ENCODE measurements at places on chromosomes 13 and 19. TPM values are rescaled to one million over a fixed set of nuclear protein-coding genes. Genes with fewer than 3 reads are reported as not detected.

DNA sequence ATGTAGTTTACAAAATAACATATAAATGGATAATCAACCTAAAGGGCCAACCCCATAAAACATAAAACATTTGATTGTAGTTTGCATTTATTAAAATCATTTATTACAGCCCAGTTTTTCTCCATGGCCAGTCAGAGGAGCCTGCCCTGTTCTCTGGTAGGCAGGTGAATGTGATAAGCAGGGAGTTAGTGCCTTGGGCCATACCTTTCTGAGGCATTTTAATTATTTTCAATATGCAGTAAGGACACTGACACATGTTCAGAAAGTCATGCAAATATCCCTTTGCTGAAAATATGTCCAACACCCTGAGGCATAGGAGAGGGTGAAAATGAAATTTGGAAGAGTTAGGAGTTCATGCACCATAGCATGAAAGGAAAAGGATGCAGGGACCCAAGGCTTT is 242.6 kb upstream of the EDNRB start:
- no peak for DNase-seq

Gene ZNF559
- 3.8 TPM for total RNA-seq

Gene FRY
- total RNA-seq, result 15.1 TPM

DNA sequence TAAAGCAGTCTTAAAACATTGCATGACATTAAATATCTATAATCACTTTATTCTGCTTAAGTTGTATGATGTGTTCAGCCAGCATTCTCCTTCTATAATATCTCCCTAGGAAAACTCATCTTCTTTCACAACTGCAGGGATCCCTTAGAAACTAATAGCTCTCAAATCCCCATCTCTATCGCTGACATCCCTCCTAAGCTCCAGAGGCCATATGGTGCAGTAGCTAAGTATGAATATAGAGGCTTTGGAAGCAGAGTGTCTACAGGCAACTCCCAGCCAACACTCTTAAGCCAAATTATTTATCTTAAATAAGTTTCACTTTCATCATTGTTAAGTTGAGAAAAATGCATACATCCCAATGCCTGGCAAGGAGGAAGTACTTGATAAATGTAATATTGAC is 349.5 kb upstream of the MIR17HG start:
- DNase-seq, result no peak

- peak; percentile 70 for DNase-seq
These were observed 45.9 kb upstream of the ATP11A start for GRCh38 chr13:112643759-112644459.

GRCh38 chr13:86572115-86572514 is 772.9 kb upstream of the SLITRK6 start:
- no peak for DNase-seq

DNA sequence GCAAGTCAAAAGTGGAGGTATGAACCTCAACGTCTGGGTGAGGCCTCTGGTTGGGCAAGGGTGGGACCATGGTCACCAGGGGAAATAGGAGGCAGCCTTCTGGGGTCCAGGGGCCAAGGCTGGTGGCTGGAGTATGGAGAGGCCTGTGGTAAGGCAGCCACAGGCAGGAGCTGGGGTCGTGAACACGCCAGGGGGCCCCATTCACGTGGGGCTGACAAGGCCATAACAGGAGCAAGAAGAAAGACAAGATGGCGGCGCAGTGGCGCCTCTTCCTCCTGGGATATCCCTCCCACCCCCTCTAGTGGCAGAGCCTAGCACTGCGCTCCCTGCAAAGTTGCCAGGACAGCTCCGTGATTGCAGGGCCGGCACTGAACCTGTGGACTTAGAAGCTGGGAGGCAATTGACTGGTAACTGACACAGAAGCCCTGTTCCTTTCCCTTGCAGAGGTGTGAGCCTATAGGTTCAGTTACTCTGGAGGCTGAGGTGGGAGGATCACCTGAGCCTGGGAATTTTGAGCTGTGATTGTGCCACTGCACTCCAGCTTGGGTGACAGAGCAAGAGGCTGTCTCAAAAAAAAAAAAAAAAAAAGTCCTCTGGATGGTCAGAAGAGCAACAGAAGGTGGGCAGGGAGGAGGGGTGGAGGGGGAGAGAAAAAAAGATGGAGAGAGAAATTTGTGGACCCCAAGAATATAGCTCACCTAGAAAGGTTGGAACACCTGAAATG is 19.7 kb upstream of the EDDM13 start:
- DNase-seq, result peak; percentile 82

GRCh38 chr13:108056278-108056677 is 159.1 kb downstream of the LIG4 start:
- no peak for DNase-seq

Gene NLRP4
- not detected for total RNA-seq

DNA sequence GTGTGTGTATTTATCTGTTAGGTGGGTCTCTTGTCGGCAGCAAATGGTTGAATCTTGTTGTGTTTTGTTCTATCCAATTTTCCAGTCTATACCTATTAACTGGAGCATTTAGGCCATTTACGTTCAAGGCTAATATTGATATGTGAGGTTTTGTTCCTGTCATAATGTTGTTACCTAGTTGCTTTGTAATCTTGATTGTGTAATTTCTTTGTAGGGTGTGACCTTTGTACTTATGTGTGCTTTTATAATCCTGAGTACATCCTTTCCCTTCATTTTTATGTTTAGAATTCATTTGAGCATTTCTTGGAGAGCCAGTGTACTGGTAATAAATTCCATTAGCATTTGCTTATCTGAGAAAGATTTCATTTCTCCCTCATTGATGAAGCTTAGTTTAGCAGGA is 83.0 kb upstream of the MIR17HG start:
- DNase-seq, result no peak

- DNase-seq, result peak; percentile 45
These were observed 27.0 kb downstream of the SAE1 start for GRCh38 chr19:47157431-47158321.

DNA sequence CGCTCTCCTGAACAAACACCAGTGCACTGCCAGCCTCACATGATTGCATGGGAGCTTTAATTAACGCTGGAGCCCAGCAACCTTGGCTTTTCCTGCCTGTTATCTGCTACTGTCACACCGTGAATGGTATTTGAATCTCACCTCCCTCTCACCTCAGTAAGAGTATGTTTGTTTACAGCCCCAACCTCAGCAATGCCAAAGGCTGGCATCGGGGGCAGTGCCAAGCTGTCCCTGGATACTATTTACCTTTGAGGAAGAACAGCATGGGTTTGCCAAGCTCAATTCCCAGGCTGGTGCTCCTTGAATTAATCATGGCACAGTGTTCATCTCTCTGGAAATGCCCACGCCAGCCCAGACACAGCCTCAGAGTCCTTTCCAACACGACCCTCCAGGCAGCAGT is 57.2 kb upstream of the SERPINE3 start:
- peak; percentile 55 for DNase-seq

- peak; percentile 92 for DNase-seq
These were observed 5.3 kb upstream of the CCNP start for GRCh38 chr19:40231544-40232424.

Gene KISS1R
- not detected for total RNA-seq

DNA sequence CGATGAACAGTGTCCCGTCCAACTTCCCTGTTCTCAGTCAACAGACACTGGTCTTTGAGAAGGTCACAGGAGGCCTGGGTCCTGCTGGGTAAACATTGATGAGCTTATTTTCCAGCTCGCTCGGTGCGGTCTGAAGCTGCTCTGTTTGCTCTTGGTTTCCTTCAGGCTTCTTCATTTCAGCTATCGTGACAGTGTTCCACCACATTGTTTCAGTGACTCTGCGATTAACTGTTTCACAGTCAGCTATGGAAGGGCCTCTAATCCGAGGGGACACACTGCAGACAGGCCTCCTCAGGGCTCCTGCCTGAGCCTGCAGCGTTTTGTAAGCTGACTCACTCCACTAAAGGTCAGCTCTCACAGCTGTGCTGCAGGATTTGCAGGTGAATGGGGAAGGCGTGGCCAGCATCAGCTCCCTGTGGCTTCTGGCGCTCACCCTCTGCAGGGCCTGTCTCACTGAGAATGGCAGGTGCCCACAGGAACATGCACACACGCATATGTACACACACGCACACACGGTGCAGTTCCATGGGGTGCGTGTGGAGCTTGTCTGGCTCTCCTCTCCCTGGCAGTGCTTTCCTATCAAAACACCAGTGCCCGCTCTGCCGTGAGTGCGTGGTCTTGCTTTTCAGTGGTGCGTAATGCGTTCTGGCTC is 62.9 kb upstream of the MCF2L start:
- no peak for DNase-seq

Gene ACP5
- total RNA-seq, result 17.9 TPM

Gene ZNF382
- 1.1 TPM for total RNA-seq

GRCh38 chr19:44571830-44572580 is 41.4 kb upstream of the IGSF23 start:
- peak; percentile 55 for DNase-seq

DNA sequence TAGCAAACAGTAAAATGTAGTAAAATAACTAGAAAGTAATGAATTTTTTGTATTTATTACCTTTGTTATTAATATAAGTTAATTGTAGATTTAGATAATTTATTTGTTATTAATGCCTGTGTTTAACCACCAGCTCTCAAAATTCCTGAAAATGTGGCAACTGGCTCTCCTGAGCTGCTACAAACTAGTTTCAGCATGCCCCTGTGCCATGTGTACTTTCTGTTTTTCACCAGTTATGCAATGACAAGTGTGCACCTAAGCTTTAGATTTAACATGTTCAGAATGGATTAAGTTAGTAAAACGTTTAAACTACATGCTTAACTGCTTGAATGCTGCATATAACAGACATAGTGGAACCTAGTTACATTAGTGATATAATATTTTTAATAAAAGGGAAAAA is 88.1 kb downstream of the POSTN start:
- DNase-seq, result no peak

- DNase-seq, result no peak
These were observed 114.4 kb downstream of the TNFRSF19 start for GRCh38 chr13:23684647-23685046.

Gene LRRC25
- total RNA-seq, result 2.2 TPM

Gene PLIN5
- total RNA-seq, result 136 TPM

DNA sequence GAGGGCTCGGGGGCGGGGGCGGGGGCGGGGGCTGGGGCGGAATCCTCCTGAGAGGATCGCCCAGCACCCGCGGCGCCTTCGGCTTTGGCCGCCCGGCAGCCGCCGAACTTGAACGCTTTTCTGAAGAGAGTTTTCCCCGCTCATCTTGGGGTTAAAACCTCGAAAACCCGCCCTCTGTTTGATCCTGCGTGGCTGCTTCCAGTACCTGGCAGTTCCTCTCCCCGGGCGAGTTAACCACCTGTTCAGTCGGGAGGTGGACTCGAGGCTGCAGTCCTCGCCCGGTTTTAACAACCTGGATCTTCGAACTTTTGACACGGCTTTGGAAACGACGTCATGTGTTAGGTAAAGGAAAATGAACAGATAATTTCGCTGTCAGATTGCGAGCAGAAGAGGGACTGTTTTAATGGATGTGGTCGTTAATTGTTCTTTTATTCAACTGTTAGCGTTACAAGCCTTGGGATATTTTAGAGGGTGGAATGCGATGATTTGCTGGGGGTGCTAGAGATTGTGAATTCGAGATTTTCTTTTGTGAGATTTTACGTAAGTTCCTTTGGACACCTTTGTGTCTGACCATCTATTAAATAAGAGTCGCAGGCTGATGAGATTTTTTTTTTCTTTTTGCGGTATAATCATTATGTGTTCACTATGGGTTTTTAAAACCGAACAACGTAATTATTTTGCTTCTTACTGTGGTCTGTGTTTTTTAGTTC is 1.0 kb downstream of the FNDC3A start:
- DNase-seq, result peak; percentile 93

DNA sequence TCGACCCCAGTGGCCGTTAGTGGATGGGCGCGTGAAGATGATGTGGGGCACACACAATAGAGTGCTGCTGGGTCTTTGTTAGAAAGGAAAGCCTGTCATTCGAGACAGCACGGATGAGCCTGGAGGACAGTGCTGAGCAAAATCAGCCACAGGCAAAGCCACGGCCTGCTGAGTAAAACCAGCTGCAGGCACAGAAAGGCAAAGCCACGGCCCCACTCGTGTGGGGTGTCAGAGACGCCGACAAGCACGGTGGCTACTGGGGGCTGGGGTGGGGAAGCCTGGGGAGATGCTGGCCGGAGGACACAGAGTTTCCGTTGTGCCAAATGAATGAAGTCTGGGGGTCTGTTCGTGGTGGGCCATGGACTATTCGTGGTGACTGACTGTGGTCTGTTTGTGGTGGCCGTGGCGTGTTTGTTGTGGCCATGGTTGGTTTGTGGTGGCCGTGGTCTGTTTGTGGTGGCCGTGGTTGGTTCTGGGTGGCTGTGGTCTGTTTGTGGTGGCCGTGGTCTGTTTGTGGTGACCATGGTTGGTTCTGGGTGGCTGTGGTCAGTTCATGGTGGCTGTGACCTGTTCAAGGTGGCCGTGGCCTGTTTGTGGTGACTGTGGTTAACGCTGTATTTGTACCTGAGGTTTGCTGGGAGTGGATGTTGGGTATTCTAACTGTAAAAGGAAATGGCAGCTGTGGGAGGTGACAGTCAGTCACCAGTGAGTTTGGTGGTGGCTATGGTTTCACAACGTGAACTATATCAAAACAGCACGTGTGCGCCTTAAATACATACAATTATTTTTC is 36.3 kb downstream of the MCF2L start:
- no peak for DNase-seq

Gene CCDC194
- 0.50 TPM for total RNA-seq

Gene ICAM5
- 0.30 TPM for total RNA-seq

DNA sequence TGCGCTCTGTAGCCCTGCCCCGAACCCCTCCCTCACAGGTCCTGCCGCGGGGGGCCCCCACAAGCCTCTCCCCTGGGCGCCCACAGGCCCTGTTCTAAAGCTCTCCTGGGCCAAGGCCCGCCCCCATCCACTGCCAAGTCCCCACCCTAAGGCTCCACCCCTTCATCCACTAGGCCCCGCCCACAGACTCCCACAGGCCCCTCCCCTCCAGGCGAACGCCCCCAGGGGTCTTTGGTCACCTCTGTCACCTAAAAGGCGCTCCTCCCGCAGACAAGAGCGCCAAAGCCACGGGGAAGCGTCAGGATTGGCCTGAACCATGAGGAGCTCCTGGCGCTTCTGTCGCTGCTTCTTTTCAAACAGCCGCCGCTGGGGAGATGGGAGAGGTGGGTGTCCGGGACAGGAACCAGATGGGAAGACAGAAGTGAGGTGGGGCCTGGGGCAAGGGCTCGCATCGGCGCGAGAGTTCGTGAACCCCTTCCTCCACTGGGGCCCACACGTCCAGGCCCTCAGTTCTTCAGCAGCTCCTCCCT is 2.3 kb downstream of the TULP2 start:
- no peak for DNase-seq

Measured in left lobe of liver (tissue), 2 donors.